ENCODE measurements at places on chromosomes 12 and 14. TPM values are rescaled to one million over a fixed set of nuclear protein-coding genes. Genes with fewer than 3 reads are reported as not detected.

GRCh38 chr14:103973354-103973753 lies 31.0 kb upstream of the RD3L start:
- DNase-seq = no peak

GRCh38 chr12:122896662-122897061 lies 738 bp upstream of the VPS37B start:
- no peak for DNase-seq

DNA sequence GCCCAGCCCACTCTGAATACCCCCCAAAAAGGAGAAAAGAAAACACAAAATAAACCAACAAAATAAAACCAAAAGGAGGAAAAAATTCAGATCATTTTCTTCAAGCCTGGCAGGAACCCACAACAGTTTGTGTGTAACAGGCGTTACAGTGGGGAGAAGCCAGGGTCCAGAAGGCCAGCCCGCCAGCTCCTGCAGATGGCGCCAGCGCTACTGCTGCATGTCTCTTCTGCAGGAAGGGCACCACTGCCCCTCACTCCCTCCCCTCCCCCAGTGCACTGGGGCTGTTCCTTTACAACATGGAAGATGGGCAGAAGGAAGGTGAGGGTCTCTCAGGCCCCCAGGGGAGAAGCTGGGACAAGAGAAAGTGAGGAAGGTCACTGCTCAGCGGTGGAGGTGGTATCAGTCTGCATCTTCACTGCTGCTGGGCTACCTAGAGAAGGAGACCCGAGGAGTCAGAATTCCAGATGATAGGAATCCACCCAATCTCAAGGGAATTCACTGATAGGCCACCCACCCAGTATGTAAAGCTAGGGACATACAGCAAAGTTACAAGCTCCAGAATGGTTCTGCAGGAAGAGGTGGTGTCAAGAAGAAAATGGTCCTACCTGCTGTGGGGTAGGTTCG lies 2.3 kb upstream of the NOP2 start:
- no peak for DNase-seq

The E2F7 gene
- 21.5 TPM for total RNA-seq

The RHOJ gene
- 29.6 TPM for total RNA-seq

The HSP90B1 gene
- 1,238 TPM for total RNA-seq
